ENCODE measurements at places on chromosomes 1 and 21.

DNA sequence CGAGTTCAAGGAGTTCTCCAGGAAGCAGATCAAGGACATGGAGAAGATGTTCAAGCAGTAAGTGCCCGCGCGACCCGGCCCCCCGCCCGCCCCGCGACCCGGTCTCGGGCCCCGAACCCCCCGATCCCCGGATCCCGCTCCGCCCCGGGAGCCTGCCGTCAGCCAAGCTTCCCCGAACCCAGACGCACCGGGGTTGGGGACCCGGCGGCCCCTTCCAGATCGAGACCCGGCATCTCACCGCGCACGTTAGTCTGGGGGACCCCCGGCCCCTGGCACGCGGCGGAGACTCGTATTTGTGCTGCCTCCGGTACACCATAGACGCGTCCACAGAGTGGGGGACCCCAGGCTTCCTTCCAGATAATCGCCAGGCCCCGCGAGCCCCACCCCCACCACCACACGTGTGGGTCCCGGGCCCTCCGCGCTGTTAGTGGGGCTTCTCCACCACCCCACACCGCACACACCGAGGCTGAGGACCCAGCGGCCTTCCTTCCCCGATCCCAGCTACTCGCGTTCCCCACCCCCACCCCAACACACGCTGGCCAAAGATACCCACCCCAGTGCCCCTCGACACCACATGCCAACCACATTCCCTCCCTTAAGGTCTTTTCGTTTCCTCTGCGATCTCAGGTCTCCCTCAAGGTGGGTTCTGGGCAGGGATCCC is 665 bp downstream of the EFHD2 start:
- DNase-seq: no peak

- DNase-seq: no peak
These were observed 599 bp upstream of the ITPKB start for GRCh38 chr1:226739696-226740065.

DNA sequence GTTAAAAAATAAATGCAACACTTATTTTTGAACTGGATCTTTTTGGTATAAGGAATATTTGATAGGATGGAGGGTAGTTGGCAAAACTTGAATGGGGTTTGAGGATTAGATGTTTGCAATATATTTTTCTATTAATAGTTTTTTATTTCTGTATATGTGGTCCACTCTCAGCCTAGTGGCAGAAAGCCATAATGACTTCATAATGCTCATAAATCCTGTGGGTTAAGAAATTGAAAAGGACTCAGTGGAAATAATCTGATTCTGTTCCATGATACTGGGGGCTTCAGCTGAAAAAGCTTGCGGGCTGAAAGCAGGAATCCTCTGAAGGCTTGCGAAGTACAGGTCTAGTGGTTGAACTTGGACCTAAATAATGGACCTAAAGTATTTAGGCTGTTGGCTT is 1028.6 kb upstream of the PRMT6 start:
- DNase-seq: no peak

- DNase-seq: no peak
These were observed 3.8 kb upstream of the MAB21L3 start for GRCh38 chr1:116107371-116107770.

DNA sequence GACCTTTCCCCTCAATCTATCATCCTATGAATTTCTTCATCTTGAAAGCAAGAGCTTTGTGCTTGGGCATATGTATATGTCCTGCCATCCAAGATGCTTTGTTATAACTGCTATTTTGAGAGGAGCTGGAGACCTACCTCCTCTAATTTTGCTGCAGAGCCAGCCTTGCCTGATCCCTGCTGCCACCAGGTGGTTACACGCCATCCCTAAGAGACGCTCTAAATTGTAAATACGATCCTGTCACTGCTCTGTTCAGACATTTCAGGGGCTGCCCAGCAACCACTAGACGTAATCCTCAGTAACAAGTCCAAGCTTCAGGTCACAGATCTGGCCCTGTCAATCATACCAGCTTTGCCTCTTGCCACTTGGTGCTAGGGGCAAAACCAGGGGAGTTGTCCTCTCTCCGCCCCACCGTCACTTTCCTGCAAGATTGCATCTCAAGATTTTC is 32.9 kb downstream of the GPA33 start:
- peak; percentile 56 for DNase-seq

DNA sequence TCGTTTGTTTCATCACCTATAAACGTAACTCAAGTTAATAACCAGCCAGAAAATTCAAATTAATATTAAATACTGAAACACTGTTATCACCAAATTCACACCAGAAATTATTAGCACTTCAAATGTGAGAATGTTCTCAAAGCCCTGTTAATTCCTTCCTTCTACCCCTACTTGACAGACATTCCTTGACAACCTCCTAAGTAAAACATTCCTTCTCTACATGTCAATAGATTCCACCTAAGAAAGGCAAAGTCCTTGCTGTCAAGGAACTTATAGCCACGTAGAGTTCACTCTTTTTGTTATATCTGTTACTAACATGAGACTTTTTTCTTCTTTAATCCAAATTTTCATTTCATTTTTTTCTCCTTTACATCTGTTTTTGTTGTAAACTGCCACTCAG is 441.5 kb downstream of the SMYD3 start:
- DNase-seq: no peak

DNA sequence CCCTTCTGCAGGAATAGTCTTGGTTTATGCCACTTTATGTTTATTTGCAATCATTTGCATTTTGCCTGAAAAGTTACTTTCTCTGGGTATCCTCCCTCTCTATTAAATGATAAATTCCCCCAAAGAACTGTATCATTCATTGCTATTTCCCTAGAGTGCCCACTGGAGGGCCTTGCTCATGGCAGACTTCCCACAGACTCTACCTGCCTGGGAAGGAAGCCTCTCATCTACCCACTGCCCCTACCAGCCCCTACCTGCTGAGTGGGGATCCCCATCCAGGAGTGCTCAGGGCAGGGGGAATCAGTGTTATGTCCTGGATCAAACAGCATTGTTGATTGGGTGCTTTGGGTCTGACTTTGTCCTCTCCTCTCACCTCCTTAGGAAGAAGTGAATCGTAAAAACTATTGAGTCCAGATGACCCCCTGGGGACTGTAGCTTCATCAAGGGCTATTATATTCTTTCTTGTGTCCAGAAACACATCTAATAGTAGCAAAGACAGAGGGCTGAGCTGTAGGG is 6.8 kb upstream of the LRRN2 start:
- no peak for DNase-seq

DNA sequence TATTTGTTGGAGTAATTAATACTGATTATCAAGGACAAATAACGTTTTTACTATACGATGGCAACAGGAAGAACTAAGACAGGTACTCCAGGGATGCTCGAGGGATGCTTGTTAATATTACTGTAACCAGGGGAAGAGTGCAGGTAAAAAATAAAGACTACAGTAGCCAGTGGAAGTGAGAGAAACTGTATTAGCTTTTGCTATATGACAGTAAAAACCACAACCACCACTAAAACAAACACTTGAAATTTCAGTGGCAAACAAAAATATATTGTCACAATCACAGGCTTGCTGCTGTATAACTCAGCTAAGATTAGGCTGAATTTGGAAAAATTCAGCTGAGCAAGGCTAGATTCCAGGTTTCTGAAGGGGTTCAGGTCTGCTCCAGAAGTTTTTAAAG is 812.6 kb upstream of the ADGRL4 start:
- DNase-seq: no peak

DNA sequence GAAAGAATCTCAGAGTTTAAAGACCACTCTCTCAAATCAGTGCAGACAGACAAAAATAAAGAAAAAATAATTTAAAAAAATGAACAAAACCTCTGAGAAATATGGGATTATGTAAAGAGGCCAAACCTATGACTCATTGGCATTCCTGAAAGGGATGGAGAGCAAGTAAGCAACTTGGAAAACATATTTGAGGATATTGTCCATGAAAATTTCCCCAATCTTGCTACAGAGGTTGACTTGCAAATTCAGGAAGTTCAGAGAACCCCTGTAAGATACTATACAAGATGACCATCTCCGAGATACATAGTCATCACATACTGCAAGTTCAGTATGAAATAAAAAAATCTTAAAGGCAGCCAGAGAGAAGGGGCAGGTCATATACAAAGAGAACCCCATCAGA is 43.7 kb upstream of the IVNS1ABP start:
- DNase-seq: no peak

DNA sequence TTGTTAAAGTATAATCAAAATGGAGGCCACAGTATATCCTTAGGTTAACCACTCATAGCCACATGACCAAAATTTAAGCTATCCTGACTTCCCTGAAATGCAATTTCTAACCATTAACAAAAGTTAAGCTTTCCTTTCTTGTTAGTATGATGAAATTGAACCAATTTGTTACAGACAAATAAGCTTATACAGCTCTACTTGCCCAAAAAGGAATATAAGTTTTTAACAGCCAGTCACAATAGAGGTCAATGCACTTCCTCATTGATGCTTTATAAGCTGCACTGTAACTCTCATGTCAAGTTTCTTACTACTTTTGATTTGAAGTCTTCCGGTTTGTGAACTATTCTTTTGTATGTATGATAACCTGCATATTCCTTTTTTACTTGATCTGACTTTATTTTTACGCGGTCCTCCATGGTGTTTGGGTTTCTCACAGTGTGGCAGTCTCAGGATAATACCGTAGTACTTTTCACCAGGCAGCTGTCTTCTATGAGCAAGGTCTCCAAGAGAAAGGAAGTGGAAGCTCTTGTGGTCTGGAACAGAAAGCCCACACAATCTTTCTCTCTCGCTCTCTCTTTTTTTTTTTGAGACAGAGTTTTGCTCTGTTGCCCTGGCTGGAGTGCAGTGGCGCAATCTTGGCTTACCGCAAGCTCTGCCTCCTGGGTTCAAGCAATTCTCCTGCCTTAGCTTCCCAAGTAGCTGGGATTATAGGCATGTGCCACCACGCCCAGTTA is 331.6 kb downstream of the SRGAP2C start:
- DNase-seq: no peak

- no peak for DNase-seq
These were observed 258.7 kb downstream of the DISC1 start for GRCh38 chr1:231885209-231885854.

DNA sequence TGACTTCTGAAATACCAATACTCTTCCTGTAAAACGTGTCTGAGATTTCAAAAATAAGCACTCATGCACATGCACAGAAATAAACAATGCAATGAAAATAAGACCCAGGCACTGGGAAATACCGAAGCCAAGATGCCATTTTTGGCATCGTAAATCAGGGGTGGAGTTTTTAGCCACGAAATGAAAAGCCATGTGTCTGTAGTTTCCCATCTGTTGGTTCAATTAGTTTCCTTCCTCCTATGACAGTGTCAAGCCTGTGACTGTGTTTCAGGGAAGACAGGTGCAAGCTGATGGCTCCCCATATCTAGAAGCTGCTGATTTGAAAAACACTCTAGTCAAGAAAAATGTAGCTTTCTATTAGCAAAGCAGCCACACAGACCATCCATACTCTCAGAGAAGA is 480.4 kb upstream of the CAMK1G start:
- DNase-seq: no peak

- no peak for DNase-seq
These were observed 18.1 kb upstream of the LBR start for GRCh38 chr1:225445639-225446594.

- no peak for DNase-seq
These were observed 191.6 kb upstream of the ZC3H12A start for GRCh38 chr1:37282764-37283163.

DNA sequence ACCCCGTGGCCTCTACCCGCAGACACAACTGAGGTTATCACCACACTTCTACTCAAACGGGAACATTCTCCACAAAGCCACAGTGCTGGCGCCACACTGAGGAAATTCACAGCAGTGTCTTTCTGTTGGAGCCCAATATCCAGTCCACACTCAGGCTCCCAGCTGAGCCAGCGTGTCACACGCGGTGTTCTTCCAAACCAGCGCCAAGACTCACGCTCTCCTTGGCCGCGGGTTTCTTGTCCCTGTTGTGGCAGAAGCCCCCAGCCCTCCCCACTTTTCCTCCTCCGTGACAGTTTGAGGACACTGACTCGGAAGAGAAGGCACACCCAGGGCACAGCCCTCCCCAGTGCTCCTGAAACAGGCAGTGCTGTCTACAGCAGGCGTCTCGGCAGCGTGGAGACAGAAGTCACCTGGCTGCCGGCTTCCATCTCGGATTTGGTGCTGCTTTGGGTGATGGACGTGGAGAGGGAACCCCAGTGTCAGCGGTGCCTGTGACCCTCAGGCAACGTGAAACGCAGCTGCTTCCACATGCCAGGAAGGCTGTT is 35.4 kb upstream of the AGPAT3 start:
- DNase-seq: no peak

- DNase-seq: no peak
These were observed 75.0 kb upstream of the ACTRT2 start for GRCh38 chr1:2946291-2946690.

GRCh38 chr1:229117664-229118300 is 153.1 kb upstream of the RAB4A start:
- DNase-seq: no peak

DNA sequence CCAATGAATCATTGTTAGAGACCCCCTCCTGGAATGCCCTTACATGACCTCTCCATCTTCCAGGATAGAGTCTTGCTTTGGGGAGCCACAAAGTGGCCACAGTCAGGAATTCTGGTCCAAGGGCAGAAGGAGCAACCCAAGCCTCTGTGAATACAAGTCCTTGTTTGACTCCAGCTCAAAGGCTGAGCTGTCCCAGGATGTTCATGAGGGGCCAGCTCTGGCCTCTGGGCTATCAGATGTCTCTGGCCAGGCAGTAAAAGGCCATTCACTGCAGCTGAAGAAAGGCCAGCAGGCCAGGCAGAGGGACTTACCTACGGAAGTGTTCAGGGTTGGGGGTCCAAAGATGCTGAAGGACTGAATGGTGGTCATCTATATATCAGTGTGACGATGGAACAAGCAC is 98.3 kb upstream of the IPO9 start:
- DNase-seq: no peak

- no peak for DNase-seq
These were observed 25.3 kb downstream of the DPH5 start for GRCh38 chr1:101000131-101000873.

DNA sequence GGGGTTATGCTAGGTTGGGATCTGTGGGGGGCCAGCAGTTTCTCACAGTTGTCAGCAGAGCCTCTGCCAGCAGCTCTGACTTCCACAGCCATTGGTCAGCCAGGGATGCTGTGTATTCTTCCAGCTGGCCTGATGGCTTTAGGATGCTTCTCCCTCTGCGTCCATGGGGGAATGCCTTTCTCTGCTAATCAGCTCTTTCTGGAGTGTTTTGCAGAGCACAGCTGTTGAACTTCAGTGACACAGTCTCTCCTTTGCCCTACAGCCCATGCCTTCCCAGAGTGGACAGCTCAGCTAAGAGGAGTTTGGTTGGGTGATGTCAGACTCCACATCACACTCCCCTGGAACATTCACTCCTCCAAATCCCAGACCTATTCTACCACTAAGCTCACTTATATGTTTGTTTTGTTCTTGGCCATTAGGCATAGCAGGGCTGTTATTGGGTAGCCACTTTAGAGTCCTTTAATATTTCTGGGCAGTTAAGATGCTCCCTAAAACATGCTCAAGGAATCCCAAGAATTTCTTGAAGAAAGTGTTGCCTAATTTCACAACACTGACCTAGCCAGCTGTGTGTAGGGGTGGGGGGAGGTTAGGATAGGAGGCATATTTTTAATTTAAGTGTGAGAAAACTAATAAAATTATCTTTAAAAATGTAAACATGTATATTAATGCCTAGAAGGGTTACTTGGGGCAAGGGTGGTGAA is 75.3 kb upstream of the KIAA0040 start:
- DNase-seq: no peak

Data from vagina (tissue), 2 donors.